Activated CD4-positive, alpha-beta T cell treated with anti-CD3 and anti-CD28 coated beads, Interleukin-2, amount 50 U/mL, for 24 hours (primary cell): ENCODE measurements at places on chromosomes 6 and 20.

DNA sequence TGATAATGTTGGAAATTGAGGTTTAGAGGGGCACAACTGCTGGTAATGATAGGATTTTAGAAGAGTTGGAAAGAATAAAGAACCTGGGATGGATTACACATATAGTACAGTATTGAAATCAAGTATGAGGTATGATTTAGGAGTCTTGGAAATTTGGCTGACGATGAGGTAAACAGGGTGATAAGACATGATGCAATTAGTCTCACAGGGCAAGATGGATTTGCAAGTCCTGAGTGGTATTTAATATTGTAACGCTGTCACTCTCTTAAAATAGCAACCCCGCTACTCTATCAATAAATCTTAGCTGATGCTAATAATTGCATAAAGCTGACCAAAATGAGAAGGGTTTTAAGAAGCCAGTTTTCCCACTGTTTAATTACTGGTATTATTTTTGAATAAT is 70.4 kb downstream of the SYCP2 start:
- no peak for DNase-seq

DNA sequence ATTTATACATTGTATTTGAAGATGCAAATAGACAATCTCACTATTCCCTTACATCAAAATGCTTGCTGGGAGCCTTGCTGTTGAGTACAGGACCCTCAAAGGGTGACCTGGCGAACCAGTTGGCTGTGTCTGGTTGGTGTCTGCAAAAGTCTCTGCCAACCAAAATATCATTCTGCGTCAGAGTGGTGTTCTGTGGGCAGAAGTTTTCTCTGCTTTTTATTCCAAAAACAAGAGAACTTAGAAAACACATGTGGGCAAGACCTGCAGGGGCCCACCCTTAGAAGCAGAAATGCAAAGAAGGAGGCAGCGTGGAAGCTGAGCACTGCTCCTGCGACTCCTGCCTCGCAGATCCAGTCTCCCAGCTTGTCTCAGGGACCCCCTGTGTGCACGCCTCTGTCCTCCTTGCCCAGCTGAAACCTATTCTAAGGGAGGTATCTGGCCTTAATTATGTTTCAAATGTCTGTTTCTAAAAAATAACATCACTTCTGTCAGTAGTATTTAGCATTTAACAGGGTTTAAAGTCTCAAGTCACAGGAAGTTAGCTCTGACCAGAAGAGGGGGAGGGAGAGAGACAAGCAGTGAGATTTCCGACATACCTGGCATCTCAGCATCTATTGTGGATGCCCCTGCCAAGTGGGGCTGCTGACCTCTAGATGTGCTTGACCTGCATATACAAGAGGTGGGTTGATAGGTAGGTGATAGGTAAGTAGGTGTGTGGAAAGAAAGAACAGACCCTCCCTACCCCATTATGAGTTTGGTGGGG is 101.3 kb downstream of the SASH1 start:
- DNase-seq: no peak

DNA sequence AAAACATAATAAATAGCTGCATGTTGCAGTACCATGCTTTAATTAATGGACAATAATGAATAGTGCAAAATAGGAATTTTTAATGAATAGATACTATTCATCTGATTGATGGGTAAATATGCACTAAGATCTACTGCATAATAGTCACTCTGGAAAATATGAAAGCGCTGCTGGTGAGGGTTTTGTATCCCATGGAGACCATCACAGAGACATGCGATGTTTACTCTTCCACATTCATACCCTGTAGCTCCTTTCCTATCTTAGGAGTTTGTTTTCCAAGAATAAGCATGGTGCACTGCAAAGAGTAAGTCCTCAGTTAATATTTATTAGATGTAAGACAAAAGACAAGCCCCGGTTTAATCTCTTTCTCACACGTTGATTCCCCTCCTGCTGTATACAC is 81.4 kb downstream of the NRSN1 start:
- no peak for DNase-seq

- DNase-seq: no peak
Observed at GRCh38 chr6:9335431-9335830, 900.1 kb upstream of the SLC35B3 start.

GRCh38 chr6:252775-253535 is 39.3 kb upstream of the DUSP22 start:
- DNase-seq: no peak
